Umbilical cord (tissue), 2 donors: ENCODE measurements at places on chromosomes 4 and X.

DNA sequence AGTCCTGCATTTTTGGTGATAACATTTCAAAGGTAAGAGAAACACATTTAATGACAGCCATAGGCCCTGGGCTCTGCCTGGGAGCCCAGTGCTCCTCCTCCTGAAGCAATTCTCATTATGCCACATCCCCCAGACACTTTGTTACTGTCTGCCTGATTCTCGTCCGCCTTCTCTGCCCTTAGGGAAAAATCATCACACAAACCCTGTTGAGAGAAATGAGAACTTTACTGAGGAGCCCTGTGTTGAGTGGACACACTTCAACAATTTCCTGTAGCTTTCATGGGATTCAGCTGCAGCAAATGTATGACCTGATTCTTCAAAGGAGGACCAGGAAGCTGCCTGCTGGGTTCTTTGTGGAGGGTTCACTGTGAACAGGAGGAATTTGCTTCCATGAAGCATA, 566.5 kb upstream of the FRG1 start:
- no peak for DNase-seq

DNA sequence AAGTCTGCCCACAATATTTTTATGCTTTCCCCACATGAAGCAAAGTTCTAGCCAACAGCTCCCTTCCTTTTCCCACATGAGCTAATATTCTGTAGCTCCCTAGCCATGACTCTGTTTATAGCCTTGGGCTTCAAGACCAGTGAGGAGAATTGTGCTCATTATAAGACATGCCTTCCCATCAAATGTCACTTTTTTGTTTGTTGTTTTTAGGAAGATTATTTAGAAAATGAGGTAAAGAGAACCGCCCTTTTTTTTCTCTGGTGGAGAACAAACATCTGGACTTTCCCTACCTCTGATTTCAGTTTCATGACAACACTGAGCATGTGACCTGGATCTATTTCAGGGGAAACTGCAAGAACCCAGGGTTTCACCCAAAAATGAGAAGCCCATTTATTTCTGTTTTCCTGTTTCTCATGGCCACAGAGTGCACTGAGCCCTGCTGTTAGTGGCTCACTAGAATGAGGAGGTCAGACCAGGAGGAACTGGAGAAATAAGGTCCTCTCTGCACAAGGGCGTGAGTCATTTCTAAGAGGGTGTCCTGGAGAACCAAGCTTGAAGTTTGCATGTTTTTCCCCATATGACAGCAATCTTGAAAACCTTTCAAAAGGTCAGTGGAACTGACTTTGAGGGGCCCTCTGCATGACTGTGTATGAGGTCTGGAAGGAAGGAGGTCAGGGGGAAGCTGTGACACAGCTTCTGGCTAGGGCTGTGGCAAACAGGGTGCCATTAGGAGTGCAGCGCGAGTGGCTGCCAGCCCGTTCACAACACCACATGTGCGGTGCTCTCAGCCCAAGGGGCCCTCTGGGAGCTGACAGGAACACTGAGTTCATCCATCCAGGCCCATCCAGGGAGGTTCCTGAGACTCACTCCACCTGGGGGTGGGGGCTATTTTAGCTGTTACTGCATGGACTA, 55.2 kb downstream of the CHST7 start:
- DNase-seq = peak; percentile 24

- DNase-seq = peak; percentile 74
These were observed 282.9 kb downstream of the USP46 start for GRCh38 chr4:52376132-52376704.

DNA sequence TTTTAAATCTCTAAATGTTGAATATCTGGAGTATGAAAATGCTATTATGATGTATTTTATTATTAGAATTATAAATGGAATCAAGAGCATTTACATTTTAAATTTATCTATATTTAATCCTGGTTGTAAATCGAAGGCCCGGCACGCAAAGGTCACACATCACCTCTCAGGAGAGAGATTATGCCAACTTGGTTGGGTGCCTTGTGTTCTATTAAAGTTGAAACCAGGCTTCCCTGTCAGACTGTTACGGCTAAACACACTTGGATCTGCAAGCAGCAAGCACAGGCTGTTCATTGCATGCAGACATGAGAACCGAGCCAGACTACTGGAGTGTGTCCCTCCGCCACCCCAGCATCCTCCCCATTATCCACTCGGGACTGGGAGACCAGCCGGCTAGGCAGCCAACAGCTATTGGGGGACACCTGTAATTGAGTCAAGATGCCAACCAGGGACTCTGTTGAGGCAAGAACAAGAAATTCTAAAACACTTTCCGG, 16.4 kb upstream of the SEL1L3 start:
- no peak for DNase-seq

GRCh38 chrX:140913802-140914501, 88.4 kb upstream of the SPANXB1 start:
- DNase-seq = no peak

DNA sequence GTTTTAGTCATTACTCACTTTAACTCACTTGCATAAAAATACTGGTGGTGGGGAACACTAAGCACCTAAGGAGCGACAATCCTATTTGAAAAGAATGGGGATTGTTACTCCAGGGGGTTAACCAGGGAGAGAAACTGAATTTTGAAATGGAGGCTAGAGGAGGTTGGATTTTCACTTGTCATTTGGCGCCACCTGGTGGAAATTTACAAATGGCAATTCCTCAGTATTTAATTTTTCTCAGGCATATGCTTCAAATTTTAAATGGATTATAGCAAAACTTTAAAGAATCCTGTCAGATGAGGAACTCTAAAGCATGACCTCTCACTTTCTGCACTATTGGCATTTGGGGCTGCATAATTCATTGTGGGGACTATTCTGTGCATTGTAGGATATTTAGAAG, 2.7 kb upstream of the GEMIN8 start:
- DNase-seq = peak; percentile 38

DNA sequence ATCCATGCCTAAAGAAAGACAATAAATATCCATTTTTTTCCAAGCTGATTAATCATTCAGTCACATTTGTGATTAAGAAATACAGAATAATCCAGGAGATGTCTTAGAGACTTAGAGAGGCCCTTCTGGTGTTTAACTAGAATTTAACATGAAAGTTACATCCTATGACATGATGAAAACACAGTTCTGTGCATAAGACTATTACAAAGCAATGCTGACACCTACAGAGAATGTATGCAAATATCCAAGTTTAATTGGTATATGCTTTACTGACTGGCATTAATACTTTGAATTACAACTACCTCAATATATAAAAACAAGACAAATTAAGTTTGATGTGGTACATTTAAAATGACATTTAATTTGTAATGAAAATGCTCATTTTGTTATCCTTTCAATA, 17.8 kb upstream of the TLL1 start:
- peak; percentile 2 for DNase-seq

GRCh38 chr4:146193628-146194027, 18.1 kb downstream of the LSM6 start:
- no peak for DNase-seq

GRCh38 chrX:93585661-93586060, 87.7 kb downstream of the NAP1L3 start:
- peak; percentile 3 for DNase-seq

GRCh38 chrX:23821847-23822246, 38.9 kb downstream of the SAT1 start:
- no peak for DNase-seq

DNA sequence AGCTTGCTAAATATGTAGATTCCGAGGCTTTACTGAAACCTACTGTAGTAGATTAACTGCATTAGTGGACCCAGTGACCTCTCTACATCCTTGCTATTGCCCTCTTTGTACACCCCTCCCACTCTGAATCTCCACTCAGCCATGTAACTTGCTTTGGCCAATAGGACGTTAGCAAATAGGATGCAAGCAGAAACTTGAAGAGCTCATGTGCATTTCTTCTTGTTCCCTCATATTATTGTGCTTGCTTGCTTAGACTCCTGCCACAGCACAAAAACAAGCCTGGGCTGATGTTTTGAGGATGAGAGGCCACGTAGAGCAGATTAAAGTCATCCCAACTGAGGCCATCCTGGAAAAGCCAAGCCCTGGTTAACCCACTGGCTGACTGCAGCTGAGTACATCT, 147.9 kb downstream of the HS6ST2 start:
- no peak for DNase-seq

DNA sequence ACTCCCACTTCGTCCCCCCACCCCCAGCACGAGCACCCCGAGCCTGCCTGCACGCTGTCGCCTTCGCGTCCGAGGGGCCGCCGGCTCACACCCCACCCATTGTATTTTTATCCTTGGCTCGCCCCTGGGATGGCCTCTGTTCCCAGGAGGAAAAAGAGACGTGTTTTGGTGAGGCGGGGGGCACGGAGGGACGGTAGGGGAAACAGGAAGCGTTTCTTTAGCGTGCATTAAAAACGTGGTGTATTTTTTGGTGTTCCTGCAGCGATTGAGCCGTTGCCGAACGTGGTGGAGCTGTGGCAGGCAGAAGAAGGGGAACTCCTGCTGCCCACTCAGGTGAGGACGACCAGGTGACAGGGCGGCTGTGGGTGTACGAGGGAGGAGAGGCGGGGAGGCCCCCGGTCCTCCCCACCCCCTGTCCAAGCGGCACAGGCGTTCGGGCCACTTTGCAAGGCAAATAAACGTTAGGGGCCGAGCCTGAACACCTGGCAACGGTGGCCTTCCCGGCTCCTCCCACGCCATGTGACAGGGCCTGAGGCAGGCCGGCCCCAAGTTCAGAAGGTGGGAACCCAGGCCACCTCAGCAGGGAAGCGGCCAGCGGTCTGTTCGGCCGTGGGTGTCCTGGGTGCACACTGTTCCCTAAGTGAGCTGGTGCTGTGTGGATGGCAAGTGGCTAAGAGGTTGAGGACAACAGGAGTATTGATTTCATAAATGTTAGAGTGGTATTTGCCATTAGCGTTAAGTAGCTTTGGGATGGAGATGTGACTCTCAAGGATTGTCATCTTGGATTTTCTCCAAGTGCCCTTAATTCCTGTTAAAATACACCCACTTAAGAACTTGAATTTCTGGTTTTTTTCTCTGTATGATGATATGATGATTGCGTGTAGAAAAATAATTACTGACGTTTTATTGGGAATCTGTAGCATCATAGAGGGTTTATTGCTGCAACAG, 1.1 kb downstream of the TMEM131L start:
- DNase-seq = no peak

GRCh38 chr4:182492423-182492822, 249.2 kb downstream of the TENM3 start:
- DNase-seq = peak; percentile 77

GRCh38 chr4:20538905-20539304, 161.4 kb upstream of the PACRGL start:
- DNase-seq = no peak

DNA sequence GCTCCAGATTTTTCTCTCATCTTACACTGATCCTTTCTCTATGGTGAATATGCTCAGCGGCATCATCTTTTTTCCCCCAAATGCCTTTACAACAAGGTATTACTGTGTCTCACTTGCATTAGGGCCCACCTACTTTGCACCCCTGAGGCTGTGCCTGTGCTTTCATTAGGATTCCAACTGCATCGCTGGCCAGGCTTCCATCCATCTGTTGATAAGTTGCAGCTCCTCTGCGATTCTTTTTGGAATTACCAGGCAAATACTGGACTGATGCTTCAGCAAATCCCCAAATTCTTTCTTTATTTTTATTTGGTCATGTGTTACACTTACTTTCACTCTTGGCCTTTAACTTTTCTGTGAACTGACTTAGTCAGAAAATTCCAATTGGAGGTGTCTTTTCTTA, 77.3 kb downstream of the AFF2 start:
- peak; percentile 71 for DNase-seq

GRCh38 chr4:10205223-10205622, 88.6 kb upstream of the WDR1 start:
- peak; percentile 0 for DNase-seq

- DNase-seq = peak; percentile 59
These were observed 50.3 kb downstream of the HTRA3 start for GRCh38 chr4:8319731-8320385.

DNA sequence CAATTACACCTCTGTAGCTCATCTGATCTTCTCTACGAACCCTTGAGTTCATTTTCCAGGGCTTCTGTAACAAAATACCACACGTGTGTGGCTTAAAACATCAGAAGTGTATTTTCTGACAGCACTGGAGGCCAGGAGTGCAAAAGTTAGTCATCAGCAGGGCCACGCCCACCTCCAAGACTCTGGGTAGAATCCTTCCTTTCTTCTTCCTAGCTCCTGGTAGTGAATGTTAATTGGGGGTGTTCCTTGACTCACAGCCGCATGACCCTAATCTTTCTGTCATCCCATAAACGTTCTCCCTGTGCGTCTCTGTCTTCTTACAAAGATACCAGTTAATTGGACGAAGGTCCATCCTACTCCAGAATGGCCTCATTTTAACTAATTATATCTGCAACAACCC, 115.0 kb downstream of the TRIML1 start:
- DNase-seq = no peak

- no peak for DNase-seq
These were observed 221.3 kb downstream of the GPAT3 start for GRCh38 chr4:83757121-83757621.

- no peak for DNase-seq
These were observed 432.0 kb upstream of the FAM241A start for GRCh38 chr4:111713276-111713675.

- DNase-seq = no peak
These were observed 7.0 kb upstream of the GATA1 start for GRCh38 chrX:48779399-48779798.

GRCh38 chr4:143488687-143489086, 24.8 kb upstream of the SMARCA5 start:
- no peak for DNase-seq

GRCh38 chrX:14934423-14934822, 61.2 kb downstream of the MOSPD2 start:
- DNase-seq = no peak

DNA sequence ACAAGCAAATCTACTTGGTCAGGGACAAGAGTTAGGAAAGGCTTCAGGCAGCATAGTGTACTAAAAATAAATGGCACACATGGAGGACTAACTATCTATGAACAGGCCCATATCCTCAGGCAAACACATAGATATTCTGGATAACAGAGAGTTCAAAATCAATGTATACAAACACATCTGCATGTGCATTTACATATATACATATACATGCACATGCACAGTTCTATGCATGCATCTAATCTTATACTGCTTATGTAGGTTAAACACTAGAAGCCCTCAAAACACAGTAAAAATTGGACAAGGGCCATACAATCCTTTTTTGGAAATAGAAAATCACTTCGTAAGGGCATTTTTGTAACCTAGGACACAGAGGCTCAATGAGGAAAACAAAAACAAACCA, 458.0 kb upstream of the CXorf51B start:
- no peak for DNase-seq

DNA sequence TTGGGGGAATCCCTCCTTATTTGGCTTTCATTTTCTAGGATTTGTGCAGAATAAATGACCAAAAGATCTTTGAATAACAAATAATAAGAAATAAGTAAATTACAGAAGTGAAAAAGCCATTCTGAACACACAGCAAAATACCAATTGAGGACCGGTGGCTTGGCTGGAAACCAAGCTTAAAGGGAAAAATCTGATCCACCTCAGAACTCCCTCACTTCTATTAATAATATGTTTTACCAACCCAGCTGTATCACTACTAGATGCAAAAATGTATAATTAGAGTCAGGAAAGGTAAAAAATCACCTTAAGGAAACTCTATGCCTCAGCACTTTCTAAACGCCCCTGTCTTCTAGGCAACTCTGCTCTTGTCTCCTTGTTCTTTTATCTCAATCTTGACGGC, 77.3 kb downstream of the TSPAN5 start:
- no peak for DNase-seq

GRCh38 chrX:104565791-104566680, at the start of gene IL1RAPL2:
Gene IL1RAPL2 (plus strand): TSS chrX:104566199.
- peak; percentile 16 for DNase-seq

- no peak for DNase-seq
These were observed 27.6 kb downstream of the WDR44 start for GRCh38 chrX:118373538-118373937.

- peak; percentile 41 for DNase-seq
These were observed 13.3 kb downstream of the CLDN2 start for GRCh38 chrX:106933538-106933961.
